ENCODE measurements at places on chromosomes 5 and 9.

- DNase-seq = no peak
These were observed 37.2 kb downstream of the TLE1 start for GRCh38 chr9:81652058-81652687.

DNA sequence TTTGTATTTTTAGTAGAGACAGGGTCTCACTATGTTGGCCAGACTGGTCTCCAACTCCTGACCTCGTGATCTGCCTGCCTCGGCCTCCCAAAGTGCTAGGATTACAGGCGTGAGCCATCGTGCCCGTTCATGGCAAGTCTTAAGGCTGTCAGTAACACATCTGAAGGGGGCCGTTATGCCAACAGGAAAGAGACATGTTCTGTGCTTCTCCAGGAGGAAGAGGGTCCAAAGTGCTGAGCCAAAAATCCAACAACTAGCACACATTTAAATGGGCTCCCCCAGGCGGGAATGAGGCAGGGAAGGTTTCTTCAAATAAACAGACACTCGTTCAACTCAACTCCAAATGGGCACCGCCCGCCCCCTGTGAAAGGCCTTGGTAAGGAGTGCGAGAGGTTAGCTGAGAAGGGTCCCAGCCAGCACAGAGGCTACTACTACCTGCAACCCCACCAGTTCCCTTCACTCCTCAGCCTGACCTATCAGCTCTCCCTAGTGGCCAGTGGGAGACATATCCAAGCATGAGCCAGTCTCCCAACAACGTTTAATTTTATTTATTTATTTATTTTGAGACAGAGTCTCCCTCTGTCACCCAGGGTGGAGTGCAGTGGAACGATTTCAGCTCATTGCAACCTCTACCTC lies 84.1 kb upstream of the DMRT1 start:
- DNase-seq = no peak

GRCh38 chr5:11792621-11793020 lies 111.6 kb downstream of the CTNND2 start:
- DNase-seq = no peak

- no peak for DNase-seq
These were observed 11.4 kb upstream of the DAB2IP start for GRCh38 chr9:121640076-121640475.

DNA sequence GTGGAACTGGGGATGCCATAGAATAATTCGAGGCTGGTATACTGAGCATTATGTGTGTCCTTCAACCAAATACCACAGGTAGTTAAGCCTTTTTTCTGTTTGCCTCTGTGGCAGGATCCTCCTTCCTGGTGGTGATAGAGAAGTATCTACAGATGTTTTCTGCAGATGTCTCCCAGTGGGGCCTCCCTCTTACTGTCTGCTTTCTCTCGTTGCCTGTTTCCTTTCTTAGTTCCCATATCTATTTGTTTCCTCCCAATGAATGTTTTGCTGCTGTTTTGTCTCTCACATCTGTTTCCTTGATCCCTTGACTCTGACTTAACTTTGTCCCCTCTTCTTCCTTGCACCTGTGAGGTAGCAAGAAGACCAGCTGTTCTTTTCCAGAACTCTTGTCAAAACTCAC lies 130.9 kb upstream of the NUDT12 start:
- no peak for DNase-seq

GRCh38 chr9:124286292-124286931 lies 28.7 kb downstream of the NEK6 start:
- no peak for DNase-seq

DNA sequence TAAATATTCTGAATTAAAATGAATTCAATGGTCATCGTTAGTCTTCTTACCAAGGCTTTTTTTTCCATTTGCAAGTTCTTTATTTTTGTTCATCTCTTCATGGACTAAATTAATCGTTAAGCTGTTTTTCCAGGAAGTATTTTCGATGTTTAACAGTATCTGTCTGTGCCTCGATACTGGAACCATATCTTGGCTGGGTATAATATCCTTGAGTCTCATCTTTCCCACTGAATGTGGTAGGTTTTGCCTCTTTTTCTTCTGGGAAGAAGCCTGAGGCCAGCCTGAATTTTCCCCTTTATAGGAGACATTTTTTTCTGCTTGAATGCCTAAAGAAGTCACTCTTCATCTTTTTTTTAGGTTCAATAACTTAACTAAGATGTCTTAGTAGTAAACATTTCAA lies 4.0 kb upstream of the SEPTIN8 start:
- no peak for DNase-seq

DNA sequence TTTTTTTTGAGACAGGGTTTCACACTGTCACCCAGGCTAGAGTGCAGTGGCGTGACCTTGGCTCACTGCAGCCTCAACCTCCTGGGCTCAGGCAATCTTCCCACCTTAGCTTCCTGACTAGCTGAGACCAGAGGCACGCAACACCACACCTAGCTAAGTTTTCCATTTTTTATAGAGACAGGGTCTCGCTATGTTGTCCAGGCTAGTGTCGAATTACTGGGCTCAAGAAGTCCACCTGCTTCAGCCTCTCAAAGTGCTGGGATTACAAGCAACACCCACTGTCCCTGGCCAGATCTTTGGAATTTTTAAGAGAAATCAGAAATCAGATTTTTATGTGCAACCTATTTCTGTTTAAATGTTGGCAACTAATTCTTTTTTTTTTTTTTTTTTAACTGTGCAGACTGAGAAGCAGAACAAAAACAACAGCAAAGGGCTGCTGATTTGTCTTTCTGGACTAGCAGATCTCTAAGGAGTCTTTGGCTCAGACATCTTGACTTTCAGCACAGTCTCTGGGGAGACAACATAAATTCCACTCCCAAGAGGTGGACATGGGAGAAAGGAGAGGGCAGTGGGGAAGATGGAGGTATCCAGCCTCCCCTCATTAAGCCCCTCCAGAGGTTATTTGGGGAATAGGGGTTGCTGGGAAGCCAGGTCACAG lies 54.4 kb upstream of the FABP6 start:
- DNase-seq = no peak

- no peak for DNase-seq
These were observed 911.6 kb upstream of the SEMA6A start for GRCh38 chr5:117486261-117486660.

- peak; percentile 7 for DNase-seq
These were observed 551.5 kb upstream of the TLE4 start for GRCh38 chr9:79020276-79020675.

DNA sequence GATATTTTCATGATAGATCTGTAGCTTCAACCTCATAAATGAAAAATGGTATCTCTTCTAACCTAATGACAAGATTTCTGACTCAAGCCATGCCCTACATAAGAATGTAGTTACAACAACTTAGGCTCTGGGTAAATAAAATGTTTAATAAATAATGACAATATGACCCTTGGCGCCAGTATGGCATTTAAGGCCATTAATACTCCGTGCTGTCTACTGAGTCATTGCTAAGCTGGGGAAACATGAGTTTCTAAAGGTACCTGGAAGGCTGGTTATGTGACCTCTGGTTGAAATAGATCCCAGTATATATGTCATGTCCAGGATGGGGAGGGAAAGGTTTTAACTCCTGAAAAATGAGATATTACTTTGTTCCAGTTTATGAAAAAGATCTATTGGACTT lies 58.0 kb upstream of the CEMIP2 start:
- no peak for DNase-seq

- DNase-seq = no peak
These were observed 150.3 kb upstream of the COL5A1 start for GRCh38 chr9:134491196-134491835.

DNA sequence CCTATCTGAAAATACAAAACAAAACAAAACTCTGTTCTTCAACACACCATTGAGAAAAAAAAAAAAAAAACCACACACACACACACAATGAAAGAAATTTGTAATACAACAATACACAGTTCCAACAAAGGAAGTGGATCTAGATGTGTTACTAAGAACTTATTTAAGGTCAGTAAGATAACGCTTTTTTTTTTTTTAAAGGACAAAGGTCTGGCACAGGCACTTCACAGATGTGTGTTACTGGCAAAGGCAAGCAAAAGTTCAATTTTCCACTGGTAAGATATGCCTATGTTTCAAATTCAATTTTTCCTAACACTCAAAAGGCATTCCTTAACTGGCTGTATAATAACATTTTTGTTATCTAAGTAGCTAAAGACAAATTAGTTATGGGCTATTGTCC lies 3.6 kb downstream of the RFK start:
- DNase-seq = no peak

DNA sequence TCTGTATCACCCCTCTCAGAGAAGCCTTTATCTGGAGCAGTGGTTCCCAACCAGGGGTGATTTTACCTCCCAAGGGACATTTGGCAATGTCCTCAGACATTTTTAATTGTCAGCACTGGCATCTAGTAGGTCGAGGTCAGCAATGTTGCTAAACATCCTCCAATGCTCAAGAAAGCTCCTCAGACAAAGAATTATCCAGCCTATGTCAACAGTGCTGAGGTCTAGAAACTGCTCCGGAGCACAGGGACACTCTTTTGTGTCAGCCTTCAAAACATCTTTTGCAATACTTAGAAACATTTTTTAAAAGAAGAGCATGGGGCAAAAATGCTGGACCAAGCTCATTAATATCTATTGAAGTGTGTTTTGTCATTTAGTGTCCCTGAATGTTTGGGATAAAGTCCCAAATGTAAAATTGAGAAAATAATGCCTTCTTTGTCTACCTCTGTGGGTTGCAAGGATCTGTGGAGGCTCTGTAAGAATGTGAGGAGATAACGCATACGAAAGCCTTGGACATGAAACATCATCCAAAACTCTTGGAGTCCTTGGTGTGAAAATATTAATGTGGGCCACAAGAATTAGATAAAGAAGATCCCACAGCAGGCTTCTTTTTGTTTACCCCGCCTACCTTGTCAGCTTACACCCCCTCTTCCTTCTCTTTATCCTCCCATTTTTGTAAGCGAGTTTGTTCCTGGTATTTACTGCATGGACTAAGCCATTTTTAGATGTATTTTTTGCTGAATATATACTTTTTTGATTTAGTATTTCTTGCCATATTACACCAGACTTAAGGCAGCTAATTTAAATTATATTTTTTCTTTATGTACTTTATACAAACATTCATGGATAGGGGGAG lies 193.5 kb downstream of the CD180 start:
- no peak for DNase-seq

- DNase-seq = peak; percentile 90
These were observed 671.1 kb downstream of the TAF11L14 start for GRCh38 chr5:18305288-18305924.

DNA sequence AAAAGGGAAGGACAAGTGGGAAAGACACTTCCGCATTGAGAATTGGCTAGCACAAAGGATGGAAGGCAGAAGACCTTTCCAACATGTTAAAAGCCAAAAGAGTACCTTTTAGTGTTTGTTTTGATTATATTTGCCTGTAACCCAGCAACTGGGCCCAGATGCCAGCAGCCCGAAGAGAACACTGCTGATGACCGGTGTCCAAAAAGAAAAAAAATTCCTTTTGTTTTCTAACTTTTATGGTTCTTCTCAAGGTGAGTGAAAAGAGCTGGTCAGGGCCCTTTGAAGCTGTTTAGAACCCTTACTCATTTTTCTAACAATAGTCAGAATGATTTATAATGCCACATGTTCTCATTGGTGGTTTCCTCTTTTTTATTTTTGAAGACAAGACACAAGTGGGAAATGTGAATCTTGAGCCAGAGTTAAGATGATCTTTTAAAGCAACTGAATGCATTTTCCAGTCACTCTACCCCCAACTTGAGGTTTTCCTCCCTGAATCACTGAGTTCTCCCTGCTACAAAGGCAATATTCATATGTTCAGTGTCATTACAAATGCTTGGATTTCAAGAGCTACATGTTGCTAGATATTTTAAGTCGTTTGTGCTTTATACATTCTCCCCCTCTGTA lies 32.3 kb upstream of the ZNF462 start:
- no peak for DNase-seq

DNA sequence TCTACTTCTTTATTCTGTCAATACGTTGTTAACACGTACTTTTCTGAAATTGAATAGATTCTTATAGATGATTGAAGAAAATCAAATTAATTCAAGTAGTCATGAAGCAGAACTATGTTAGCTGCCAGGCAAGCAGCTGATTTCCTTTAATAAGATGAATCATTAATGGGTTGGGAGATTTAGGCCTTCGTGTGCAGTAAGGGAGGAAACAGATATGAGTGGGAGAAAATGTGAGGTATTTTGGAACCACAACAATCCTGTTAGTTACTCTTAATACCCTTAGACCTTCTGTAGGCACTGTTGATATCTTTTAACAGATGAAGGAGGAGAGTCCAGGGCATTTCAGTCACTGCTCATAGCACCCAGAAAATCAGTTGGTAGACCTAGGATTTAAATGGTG lies 121.0 kb downstream of the AOPEP start:
- DNase-seq = no peak

- DNase-seq = no peak
These were observed 70.1 kb downstream of the RIC1 start for GRCh38 chr9:5698810-5699556.

GRCh38 chr9:134985451-134985850 lies 67.7 kb upstream of the FCN1 start:
- no peak for DNase-seq

GRCh38 chr9:128723352-128723865 lies 518 bp downstream of the ZDHHC12 start:
- no peak for DNase-seq

GRCh38 chr5:82105457-82105856 lies 133.6 kb downstream of the ATG10 start:
- no peak for DNase-seq

DNA sequence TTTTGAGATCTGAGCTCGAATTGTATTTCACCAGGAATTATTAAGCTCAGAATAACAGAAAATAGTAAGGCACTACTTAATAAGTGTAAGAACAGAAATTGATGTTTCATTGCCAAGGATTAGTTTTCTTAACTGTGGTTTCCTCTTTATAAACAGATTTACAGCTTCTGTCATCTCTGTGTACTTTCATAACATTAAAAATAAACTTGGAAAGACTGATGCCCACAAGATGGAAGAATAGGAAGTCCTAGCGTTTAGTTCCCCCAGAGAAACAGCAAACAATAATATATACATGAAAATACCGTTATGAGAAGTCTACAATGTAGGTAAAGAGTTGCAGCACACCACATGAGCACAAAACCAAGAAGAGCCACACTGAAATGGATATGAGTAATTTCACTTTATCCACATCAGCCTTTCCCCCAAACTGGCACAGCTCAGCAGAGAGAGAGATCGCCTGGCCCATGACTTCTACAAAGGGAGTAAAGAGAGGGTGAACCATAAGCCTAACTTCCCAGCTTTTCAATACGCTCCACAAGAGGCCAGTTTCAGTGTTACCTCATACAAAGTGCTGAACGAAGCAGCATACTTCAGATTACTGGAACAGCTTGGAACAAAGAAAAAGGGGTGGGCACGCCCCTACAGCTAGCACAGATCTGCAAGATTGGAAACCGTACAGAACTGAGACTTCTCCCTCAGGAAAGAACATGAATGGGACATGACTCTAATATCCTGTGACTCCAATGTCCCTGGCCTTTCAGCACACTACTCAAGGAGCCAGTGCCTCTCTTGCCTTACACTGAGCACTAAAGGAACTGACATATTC lies 75.4 kb downstream of the EMB start:
- no peak for DNase-seq

- no peak for DNase-seq
These were observed 185.0 kb upstream of the DAP start for GRCh38 chr5:10946050-10946449.

DNA sequence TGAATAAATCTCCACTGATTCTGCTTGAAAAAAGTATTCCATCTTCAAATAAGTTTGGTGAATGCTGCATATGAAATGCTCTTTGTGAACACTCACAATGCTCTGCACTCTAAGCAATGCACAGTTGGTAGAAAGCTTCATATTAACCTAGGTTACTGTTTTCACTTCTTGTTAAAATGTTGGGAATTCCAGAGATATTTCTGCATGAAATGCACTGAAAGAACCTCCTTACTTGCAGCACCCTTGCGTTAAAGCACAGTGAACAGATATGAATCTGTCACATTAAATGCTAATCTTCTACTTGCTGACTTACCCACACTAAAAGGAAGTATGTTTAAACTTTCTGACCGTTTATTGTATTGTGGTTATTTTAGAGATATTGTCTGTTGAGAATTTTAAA lies 584.1 kb upstream of the NUDT12 start:
- DNase-seq = no peak

Data from NCI-H748 treated with DMSO at 0.1 percent for 48 hours (cell line).